Left lobe of liver (tissue), 2 donors: ENCODE measurements at places on chromosomes 11 and 22. TPM values are rescaled to one million over a fixed set of nuclear protein-coding genes. Genes with fewer than 3 reads are reported as not detected.

- no peak for DNase-seq
These were observed 86.7 kb downstream of the ALX4 start for GRCh38 chr11:44223238-44223637.

GRCh38 chr11:130163346-130164220, 4.0 kb downstream of the ST14 start:
- no peak for DNase-seq

Gene TEX54
- total RNA-seq: not detected

Gene FBLN1
- total RNA-seq: 3.8 TPM

DNA sequence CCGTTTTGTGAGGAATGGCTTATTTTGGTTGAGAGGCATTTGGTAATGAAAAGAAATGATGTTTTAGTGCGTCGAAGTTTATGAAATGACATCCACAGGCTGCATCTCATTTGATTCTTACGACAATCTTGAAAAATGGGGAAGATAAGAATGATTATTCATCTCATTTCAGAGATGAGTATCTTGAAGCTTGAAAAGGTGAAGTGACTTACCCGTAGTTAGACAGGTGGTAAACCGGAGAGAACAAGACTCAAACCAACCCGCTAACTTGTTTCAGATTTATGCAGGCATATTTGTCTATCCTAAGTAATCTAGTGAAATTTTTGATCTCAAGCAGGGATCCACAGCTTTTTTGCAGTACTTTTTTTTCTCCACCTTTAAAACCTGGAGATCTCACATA, 9.1 kb upstream of the SORL1-AS1 start:
- DNase-seq: no peak

DNA sequence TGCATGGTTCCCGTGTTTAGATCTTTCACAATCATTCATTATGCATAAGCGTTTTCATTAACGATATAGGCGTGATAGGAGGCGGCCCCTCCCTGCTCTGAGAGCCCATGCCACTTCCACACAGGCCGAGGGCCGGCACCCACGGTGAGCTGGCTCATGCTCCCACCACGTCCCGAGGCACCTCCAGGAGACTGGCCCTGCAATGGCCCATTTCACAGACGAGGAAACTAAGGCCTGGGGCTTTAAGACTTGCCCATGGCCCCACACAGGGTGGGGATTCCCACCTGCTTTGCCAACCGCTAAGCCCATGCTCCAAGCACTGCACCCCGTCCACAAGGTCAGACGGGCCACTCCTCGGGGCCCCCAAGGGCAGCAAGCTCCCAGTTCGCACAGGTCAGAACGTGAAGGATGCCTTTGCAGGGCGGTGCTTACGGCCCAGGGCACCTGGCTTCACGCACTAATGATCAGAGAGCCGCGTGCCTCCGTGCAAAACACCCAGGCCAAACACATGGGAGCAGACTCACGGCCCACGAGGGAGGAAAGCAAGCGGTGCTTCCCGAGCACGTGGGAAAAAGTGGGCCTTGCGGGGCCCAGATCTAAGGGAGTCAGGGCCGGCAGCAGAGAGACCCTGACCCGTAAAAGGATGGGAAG, 8.3 kb downstream of the OSBPL5 start:
- no peak for DNase-seq

- DNase-seq: no peak
These were observed 52.2 kb downstream of the GAB2 start for GRCh38 chr11:78365381-78365792.

- DNase-seq: no peak
These were observed 13.0 kb upstream of the FCHSD2 start for GRCh38 chr11:73155102-73155501.

DNA sequence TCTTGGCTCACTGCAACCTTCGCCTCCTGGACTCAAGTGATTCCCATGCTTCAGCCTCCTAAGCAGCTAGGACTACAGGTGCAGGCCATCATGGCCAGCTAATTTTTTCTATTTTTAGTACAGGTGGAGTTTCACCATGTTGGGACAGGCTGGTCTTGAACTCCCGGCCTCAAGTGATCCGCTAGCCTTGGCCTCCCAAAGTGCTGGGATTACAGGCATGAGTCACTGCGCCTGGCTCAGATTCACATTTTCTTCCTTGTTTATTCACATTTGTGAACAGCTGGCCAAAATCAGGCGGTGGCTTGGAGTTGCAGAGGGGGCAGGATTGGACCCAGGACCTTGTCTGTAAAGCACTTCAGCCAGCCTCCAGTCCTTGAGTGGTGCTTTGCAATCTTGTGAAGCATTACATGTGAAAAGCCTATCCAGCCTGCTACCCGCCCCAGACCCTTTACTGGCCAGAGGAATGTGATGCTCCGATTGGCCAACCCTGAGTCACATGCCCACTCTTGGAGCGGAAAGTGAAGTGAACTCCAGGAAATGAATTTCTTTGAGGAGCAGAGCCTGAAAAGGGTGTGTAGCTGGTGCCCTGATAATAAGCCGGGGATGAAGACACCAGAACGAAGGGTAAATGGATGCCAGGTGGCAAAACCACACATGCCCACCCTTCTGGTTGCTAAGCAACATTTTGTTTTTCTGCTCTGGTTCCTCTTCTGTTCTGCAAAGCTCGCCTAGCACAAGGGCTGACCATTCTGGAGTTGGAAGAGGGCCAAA, 62.6 kb upstream of the PTPRJ start:
- no peak for DNase-seq

- no peak for DNase-seq
These were observed 11.2 kb downstream of the MCM5 start for GRCh38 chr22:35411102-35411501.

GRCh38 chr11:45429719-45430118, 143.6 kb upstream of the SYT13 start:
- DNase-seq: no peak

GRCh38 chr11:118012083-118012669, 26.0 kb downstream of the IL10RA start:
- no peak for DNase-seq

Gene CST6
- total RNA-seq: not detected

DNA sequence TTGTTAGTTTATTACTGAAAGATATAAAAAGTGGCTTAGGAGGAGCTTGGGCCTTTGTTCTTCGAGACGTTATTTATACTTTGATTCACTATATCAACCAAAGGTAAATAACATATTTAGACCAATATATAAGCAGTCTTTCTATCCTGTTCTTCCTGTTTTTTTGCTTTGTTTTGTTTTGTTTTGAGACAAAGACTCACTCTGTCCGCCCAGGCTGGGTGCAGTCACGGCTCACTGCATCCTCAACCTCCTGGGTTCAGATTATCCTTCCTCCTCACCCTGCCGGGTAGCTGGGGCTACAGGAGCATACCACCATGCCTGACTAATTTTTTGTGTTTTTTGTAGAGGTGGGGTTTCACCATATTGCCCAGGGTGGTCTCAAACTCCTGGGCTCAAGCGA, 66.8 kb downstream of the ATM start:
- no peak for DNase-seq

GRCh38 chr11:80031014-80031600, 590.3 kb upstream of the TENM4 start:
- DNase-seq: no peak

GRCh38 chr11:12130180-12130980, 20.0 kb downstream of the MICAL2 start:
- DNase-seq: no peak

Gene OR4D9
- not detected for total RNA-seq

Gene MMP7
- total RNA-seq: 1.5 TPM

DNA sequence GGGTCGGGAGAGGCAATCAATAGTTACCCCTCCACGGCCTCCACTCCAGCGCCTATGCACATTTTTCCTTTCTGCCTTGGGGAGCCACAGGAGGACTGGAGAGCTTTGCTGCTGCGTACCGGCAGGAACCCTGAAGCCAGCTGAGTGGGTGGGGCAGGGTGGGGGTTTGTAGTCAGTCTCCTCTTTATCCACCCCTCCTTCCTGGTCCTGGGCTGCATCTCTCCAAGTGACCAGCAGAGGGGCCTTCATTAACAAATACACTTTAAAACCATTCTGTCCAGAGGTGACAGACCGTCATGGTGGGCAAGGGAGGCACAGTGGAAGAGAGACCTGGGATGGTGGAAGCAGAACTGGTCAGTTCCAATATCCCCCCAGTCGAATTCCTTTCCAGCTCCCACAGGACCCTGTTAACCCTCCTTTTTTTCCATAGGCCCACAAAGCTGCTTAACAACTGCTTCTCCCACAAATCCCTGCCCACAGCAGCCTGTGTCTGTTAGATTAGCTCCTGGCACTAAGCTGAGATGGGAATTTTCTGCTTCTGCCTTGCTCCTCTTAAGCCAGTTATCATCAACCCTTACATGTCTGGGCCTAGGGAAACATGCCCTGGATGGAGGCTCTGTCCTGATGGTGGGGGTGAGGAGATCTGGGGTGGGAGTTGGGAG, 3.9 kb upstream of the ABCG4 start:
- no peak for DNase-seq

Gene NADSYN1
- total RNA-seq: 39.7 TPM

Gene SLC36A4
- total RNA-seq: 3.2 TPM

- no peak for DNase-seq
These were observed 1.9 kb upstream of the BCL9L start for GRCh38 chr11:118927554-118928100.

Gene TMEM132A
- total RNA-seq: 2.1 TPM

GRCh38 chr11:111454561-111455192, 57.5 kb downstream of the BTG4 start:
- DNase-seq: no peak

GRCh38 chr11:119977561-119977860, 160.4 kb downstream of the TRIM29 start:
- DNase-seq: no peak

Gene NCAM1
- total RNA-seq: 2.8 TPM

Gene PKDREJ
- 0.05 TPM for total RNA-seq
